ENCODE measurements at places on chromosomes 12 and 14.

DNA sequence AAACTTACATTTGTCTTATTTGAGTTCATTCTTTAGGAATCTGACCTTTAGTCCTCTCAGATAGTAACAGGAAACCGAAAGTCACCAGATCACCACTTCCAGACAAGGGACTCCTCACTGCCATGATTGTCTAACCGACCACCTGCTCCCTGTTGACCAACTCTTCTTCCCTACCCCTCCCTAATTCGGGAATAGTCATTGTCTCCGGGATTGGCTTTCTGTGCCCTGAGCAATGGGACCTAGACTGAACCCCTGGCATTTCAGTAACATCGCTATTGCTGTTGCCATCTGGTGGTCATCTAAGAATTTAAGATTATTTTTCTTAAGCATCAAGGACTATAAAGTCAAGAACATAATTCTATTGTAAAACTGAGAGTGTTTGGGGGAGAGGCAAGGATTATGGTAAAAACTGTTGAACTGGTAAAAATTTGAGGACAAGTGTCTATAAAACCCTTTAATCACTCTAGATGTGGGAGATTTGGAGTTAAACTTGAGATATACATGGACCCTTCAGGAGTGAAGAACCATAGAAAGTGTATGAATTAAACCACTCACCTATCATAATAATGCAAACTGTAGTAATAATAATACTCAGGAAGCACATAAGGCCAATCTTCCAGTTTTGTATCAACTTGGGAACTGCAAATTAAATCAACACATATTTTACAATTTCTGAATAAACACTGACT lies 6.3 kb downstream of the CLEC2A start:
- peak; percentile 42 for DNase-seq
- peak overlapping the region; percentile 82 for H3K4me3 ChIP-seq
- H3K4me1 ChIP-seq, result peaks cover 21% of the 10 kb centered on the region
- peaks cover 11% of the 10 kb centered on the region for H3K36me3 ChIP-seq

GRCh38 chr14:89276424-89276975 lies 140.5 kb downstream of the FOXN3 start:
- H3K4me3 ChIP-seq, result peak overlapping the region; percentile 33
- H3K27ac ChIP-seq, result peak overlapping the region; percentile 71
- no peaks in the 10 kb centered on the region for H3K27me3 ChIP-seq
- H3K4me1 ChIP-seq, result peaks cover 39% of the 10 kb centered on the region
- DNase-seq, result peak; percentile 58

GRCh38 chr12:78725951-78726580 lies 138.5 kb upstream of the SYT1 start:
- no peak overlapping the region for H3K27ac ChIP-seq
- no peak for DNase-seq
- no peaks in the 10 kb centered on the region for H3K4me1 ChIP-seq

GRCh38 chr12:89836026-89836425 lies 127.4 kb upstream of the ATP2B1 start:
- H3K27me3 ChIP-seq, result no peaks in the 10 kb centered on the region
- no peaks in the 10 kb centered on the region for H3K36me3 ChIP-seq
- no peaks in the 10 kb centered on the region for H3K4me1 ChIP-seq
- H3K4me3 ChIP-seq, result no peak overlapping the region
- DNase-seq, result no peak

GRCh38 chr12:59486827-59487226 lies 109.0 kb upstream of the SLC16A7 start:
- H3K4me3 ChIP-seq, result no peak overlapping the region
- no peaks in the 10 kb centered on the region for H3K27me3 ChIP-seq
- H3K36me3 ChIP-seq, result peaks cover 2% of the 10 kb centered on the region
- H3K27ac ChIP-seq, result no peak overlapping the region
